ENCODE measurements at places on chromosomes 1 and 21.

GRCh38 chr1:68175621-68176398 is 56.5 kb downstream of the WLS start:
- no peak for DNase-seq

- DNase-seq, result no peak
Measured at GRCh38 chr1:110774398-110774797, 98.5 kb upstream of the CD53 start.

GRCh38 chr1:227343206-227343605 is 24.9 kb upstream of the CDC42BPA start:
- no peak for DNase-seq

GRCh38 chr1:51960262-51960661 is 30.2 kb downstream of the RAB3B start:
- no peak for DNase-seq

DNA sequence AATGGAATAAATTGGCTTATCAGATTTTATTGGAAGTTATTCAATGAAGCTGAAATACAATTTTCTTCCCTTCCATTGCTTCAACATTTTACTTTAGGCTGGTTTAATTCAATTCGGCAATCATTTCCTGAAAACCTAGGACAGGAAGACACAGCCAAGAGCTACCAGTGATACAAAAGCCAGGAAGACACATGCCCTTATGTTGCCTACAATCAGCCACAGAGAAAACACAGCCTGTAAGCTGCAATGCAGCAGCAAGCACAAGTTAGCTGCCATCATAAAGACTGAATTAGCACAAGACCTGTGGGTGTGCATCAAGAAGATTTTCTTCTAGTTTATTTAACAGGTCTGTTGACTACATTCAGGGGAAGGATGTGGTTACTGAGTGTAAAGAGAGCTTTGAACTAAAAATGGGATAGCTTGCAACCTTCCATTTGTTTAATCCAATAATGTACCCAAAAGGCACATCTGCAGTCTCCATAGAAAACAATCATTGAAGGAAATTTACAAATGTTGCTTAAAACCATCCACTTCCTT is 193.8 kb downstream of the KCNH1 start:
- no peak for DNase-seq

GRCh38 chr1:189657715-189658114 is 819.9 kb downstream of the BRINP3 start:
- no peak for DNase-seq

- DNase-seq, result no peak
Measured at GRCh38 chr1:162321809-162322422, 54.7 kb downstream of the SPATA46 start.

GRCh38 chr1:212858461-212859265 is 588 bp downstream of the FLVCR1 start:
- DNase-seq, result no peak

- no peak for DNase-seq
Measured at GRCh38 chr1:54163051-54163450, 10.3 kb upstream of the CDCP2 start.

- no peak for DNase-seq
Measured at GRCh38 chr1:209655411-209656231, 3.4 kb upstream of the LAMB3 start.

- no peak for DNase-seq
Measured at GRCh38 chr1:91795591-91796389, 90.2 kb downstream of the TGFBR3 start.

DNA sequence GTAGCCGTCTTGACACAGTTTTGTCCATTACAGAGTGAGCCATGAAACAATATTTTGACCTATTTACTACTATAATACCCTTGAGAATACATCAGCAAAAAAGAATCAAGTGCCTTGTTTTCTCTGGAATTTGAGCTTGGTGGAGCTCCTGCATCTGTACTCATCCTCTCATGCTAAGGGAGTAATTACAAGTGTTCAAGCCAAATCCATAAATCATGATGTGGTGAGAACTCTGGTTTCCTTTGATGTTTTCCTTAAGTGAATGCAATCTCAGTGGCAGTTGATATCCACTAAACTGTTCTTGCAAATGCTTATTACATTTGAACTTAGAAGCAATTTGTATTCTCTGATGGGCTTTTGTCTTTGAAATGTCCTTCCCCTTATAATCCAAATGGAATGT is 824.6 kb upstream of the TMPRSS15 start:
- no peak for DNase-seq

DNA sequence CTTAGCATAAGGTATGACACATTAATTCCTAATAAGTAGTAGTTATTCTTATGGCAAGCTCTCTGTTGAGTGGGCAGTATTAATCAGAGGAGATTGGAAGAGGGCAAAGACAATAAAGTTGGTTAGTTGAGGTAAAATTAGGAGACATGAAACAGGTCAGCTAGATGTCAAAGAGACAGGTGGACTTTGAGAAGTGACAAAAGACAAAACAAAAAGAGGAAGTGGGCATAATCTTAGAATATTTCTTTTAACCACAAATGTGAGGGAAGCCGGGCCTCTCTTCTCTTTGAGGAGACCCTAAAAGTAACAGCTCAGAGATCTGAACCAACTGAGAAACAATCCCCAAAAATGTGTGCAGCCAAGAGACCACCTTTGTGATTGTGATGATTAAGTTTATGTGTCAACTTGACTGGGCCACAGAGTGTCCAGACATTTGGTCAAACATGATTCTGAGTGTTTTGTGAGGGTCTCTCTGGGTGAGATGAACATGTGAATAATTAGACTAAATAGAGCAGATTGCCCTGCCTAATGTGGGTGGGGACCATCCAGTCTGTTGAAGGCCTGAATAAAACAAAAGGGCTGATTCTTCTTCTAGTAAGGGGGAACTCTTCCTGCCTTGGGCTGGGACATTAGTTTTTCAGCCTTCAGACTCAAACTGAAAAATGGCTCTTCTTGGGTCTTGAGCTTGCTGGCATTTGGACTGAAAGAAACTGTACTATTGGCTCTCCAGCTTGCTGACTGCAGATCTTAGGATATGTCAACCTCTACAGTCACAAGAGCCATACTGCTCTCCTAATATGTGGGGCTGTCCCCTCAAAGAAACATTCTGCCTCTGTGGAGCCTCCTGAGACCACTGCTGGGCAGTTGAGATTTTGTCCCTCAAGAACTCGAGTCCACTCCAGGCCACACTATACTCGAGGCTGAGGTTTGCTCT is 40.0 kb downstream of the FCRL5 start:
- no peak for DNase-seq

- no peak for DNase-seq
Measured at GRCh38 chr1:201006450-201006849, 17.1 kb downstream of the KIF21B start.

DNA sequence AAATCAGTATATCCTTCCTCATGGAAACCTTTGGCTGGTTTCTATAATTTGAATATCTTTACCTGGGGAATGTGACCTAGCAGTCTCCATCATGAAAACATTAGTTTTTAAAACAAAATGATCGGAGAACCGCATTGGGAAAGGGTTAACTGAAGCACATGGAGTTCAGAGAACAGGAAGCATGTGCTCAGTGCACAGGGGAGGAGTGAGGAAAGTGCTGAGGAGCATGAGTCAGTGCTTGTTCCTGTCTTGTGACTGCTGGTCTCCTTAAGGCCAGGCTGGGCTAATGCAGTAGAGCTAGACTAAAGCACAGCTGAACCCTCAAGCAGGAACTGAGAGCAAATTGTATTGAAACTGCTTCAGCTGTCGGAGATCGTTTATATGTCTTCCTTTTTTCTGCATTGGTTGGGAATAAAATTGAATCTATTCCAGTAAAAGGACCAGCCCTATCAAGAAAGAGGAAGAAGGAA is 5.8 kb downstream of the IFI16 start:
- DNase-seq, result peak; percentile 99

- DNase-seq, result no peak
Measured at GRCh38 chr1:10161541-10162290, 48.7 kb upstream of the KIF1B start.

DNA sequence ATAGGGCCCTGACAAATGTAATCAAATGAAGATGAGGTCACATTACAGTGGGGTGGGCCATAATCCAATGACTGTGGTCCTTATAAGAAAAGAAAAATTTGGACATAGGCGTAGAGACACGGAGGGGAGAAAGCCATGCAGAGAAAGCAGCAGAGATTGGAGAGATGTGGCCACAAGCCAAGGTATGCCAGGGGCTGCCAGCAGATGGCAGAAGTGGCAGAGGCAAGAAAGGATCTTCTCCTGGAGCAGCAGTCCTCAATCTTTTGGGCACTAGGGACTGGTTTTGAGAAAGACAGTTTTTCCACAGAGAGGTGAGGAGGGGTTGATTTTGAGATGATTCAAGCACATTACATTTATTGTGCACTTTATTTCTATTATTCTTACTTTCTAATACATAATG is 355.1 kb downstream of the NPHP4 start:
- no peak for DNase-seq

- DNase-seq, result no peak
Measured at GRCh38 chr1:185474440-185475149, 157.6 kb upstream of the IVNS1ABP start.

GRCh38 chr1:5349526-5349925 is 642.7 kb downstream of the NPHP4 start:
- no peak for DNase-seq

- no peak for DNase-seq
Measured at GRCh38 chr21:33684068-33684467, 41.8 kb downstream of the ITSN1 start.

DNA sequence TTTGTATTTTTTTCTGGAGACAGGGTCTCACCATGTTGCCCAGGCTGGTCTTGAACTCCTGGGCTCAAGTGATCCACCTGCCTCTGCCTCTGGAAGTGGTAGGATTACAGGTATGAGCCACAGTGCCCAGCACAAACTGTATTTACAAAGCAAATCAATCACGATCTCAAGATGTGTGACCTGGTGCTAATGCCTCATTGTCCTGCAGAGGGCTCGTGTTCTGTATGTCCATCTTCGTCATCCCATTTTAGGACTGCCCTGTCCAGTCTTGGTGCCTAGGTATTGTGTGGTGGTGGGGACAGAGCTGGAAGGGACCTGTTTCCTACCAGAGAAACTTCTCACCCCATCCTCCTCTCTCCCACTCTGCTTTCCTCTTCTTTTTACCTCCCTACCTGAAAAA is 20.2 kb downstream of the PROK1 start:
- no peak for DNase-seq

DNA sequence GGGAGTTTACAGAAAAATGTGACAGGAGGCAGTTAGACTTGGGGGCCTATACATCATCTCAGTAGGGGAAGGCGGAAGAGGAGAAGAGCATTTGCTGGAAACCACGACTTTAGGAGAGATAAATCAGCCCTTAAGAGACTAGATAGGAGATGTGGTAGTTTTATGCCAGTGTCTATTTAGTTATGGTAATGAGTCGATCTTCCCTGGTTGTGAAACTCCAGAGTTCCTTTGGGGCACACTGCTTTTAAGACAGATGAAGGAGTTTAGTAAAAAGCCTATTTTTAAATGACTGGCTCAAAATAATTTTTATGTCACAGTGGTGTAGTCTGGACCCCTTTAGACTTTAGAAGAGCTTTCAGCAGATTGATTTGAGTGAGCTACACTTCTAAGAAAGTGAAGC is 7.8 kb downstream of the PGM1 start:
- no peak for DNase-seq

DNA sequence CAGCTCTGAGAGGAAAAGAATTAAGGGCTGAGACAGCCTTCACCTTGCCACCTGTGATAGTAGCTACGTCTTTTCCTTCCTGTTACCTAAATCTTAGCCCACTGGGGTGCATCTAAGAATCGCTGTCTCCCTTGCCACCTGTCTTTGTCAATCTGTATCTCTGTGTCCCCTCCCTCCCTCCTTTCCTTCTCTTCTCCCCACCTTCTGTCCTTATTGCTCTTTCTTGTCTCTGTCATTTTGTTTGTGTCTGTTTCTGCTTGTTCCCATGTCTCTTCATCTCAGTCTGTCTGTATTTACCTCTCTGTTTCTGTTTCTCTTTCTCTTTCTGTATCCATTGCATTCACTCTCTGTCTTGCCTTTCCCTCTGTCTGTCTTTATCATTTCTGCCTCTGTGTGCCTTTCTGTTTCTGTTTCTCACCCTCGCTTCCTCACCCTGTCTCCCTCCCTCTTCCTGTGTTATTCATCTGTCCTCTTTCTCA is 30.2 kb downstream of the SLC22A15 start:
- no peak for DNase-seq

GRCh38 chr1:41371630-41372599 is 10.7 kb downstream of the FOXO6 start:
- no peak for DNase-seq

- DNase-seq, result no peak
Measured at GRCh38 chr1:112493351-112493750, 15.4 kb upstream of the WNT2B start.

DNA sequence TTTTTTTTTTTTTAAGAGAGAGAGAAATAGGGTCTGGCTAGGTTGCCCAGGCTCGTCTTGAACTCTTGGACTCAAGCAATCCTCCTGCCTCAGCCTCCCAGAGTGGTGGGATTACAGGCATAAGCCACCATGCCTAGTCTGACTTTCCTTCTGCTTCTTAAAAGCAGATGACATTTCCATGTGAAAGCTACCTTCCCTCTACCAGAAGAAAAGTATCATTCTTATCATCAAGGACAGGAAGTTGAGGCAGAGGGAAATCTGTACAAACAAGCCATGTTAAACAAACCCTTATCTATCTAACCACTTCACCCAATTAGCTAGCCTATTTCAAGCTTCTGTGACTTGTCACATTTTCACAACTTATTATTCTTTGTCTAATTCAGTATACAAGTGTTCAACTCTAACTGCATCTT is 54.8 kb downstream of the SAMSN1 start:
- no peak for DNase-seq

DNA sequence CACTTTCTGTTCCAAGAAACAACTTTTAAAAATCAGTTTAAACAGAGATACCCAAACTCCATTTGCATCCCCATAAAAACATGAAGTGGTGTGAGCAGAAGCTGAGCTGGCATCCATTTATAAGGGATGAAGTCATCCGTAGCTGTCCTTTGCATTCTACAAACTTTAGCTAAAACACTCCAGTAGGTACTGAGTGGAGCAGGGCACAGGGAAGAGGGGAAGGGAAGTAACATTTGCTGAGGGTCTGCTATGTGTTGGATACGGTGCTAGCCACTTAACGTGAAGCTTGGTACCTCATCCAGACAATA is 32.9 kb downstream of the VWA5B1 start:
- no peak for DNase-seq

DNA sequence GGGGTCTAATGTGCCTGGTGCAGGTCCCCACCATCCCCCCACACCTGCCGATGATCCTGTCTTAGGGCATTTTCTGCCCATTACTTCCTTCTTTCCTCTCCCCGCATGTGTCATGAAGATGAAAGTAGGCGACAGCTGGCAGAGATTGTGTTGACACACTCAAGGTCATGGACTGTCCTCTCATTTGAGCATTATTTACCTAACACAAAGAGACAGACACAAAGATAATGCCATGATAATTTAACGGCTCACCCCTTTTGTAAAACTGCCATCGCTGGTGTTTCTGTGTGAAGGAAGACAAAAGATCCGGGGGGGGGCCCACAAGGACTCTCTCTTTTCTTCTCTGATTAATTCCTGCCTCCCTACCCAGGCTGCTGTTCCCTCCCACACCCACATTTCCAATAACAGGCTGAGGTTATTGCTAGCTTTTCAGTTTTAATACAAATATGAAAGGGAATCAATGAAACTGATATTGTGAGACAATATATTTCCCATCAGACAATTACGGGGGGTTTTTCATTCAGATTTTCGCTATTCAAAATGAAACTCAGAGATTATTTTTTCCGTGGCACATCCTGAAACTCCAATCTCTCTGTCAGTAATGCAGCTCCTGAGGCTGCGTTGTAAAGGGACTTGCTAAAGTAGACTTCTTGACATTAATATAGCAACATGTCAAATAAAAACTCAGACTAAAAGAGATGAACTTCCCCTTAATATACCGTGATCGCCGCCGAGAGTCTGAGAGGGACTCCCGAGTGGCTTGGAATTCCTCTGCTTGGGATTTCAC is 561.1 kb downstream of the NPHP4 start:
- DNase-seq, result no peak

- no peak for DNase-seq
Measured at GRCh38 chr1:32398401-32398800, 4.2 kb upstream of the BSDC1 start.
